ENCODE measurements at places on chromosomes 11 and 22.

GRCh38 chr11:76699451-76700091 lies 29.0 kb upstream of the LRRC32 start:
- DNase-seq: no peak

- DNase-seq: no peak
Observed at GRCh38 chr11:8081591-8082250, 710 bp downstream of the TUB start.

DNA sequence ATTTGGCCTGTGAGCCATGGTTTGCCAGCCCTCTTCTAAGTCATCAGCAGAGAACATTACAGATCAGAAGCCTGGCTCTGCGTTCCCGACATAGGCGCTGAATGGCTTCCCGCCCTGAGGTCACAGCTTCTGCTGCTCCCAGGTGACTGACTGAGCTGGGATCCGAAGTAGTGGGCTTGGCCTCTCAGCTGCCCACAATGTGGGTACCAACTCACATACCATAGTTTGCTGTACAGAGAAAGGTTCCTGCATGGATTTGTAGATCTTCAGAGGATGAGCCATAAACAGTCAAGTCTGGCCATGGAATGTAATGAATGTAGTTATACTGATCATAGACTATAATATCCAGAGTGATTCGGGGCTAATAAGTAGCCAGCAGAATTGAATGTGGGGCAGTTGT lies 42.6 kb downstream of the TEAD1 start:
- no peak for DNase-seq

DNA sequence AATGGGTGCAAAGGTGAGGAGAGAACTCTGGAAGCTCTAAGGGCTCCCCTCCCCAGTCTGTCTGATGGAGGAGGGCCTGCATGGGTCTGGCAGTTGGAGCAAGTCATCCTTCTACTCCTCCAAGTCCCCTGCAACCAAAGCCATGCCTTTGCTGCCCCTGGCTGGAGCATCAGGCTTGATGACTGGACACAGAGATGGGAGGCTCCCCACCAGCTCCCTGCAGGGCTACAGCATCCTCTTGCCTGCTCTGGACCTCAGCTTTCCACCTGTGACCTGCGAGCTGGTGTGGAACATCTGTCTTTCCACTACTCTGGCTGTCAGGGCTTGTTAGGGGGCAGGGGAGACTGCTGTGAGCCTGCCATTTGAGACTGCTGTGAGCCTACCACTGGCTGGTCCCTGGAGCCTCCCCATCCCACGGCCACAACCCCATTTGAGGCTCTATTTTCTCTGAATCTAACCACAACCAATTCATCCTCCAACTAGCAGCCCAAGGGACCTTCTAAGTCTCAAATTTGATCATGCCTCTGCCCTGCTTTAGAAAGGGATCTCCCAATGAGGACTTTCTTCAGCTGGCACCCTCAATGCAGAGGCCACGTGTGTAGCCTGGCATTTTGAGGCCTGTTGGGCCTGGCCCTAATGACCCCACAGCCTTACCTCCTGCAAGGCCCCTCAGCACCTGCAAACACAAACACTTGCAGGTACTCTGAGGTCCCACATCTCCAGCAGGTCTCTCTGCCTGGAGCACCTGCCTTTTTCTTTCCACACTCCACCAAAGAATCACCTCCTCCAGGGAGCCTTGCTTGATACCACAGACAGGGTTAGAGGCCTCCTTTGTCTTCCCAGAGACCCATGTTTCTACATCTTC lies 9.9 kb downstream of the P2RY6 start:
- no peak for DNase-seq

DNA sequence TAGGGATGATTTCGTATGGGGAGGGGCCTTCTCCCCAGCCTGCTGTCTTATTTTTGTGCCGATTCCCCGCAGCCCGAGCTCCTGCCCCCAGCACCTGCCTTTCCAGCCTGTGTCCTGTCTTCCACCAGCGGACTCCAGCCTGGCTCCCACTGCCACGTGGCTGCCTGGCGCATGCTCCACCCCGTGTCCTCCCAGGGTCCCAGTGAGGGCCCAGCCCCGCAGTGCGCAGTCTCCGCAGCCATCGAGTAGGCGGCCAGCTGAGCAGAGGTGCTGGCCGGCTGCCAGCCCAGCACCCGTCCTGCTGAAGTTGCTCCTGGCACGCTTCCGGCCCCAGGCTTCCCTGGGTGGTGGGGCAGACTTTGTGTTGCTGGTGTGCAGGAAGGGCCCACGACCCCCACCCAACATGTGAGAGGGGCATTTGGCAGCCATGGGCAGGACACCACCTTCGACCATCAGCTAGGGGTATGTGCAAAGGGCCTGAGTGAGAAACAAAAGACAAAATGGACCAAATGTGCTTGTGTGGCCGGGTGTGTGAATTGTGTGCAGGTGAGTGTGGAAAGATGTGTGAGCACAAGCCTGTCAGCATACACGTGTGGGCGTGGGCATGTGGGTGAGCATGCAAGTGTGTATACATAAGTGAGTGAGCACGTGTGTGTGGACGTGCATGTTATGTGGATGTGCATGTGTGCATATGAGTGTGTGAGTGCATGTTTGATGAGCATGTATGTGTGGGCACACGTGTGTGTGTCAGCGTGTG lies 55.9 kb downstream of the RTN4R start:
- DNase-seq: no peak

DNA sequence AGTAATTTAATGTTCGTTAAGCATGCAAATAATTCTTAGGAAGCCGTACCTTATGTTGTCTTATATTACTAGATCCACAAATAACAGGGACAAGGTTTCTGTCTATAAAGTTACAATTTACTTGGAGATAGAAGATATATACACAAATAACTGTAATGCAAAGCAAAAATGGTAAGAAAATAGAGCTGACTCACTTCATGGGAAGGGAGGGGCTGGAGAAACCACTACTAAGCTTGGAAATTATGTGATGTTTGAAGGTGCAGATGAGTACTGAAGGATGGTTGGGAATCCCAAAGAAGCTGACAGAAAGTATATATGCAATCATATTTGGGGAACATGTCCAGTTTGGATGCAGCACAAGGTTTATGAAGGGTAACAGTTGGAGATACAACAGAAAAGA lies 4.0 kb downstream of the NPAT start:
- DNase-seq: no peak

DNA sequence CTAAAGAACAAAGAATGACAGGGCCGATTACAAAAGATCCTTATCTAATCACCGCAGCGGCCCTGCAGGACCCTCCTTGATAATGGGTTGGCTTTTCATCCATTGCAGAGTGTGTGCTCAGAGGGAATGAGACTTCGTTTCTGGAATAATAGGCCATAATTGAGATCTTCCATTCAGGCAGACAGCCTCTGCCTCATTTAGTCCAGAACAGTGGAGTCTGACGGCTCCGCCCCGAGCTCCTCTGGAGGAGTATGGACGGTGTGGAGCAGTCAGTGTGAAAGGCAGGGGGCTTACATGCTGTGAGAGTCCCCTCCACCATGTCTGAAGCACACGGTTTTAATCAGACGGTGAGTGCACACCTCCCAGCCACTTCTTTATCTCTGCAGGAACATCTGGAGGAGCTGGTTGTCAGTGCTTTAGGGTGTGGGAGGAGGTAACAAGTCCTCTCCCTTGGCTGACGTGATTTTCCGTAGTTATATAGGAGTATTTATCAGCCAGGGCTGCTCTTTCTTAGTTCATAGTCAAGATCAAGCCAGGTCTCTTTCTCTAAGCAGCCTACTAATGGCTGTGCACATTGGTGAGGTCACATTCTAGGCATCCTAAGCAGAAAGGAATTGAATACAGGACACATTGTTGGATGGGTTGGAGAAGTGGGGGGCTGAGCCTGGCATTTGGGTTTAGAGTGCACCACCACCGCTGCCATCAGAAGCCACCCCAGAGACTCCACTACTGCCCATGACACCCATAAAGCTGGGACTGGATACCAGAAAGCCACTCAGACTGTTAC lies 1477.9 kb downstream of the TBC1D22A start:
- no peak for DNase-seq

All from stimulated activated CD8-positive, alpha-beta memory T cell treated with anti-CD3 and anti-CD28 coated beads, Interleukin-7, amount 100 ng/mL, for 1 hour (primary cell).